Glomerular endothelial cell (primary cell): ENCODE measurements at places on chromosomes 16 and 17. TPM values are rescaled to one million over a fixed set of nuclear protein-coding genes. Genes with fewer than 3 reads are reported as not detected.

- no peak for DNase-seq
These were observed 70.0 kb upstream of the TNRC6C start for GRCh38 chr17:77888242-77889134.

- no peak for DNase-seq
These were observed 2.5 kb downstream of the SEZ6 start for GRCh38 chr17:29003289-29003688.

DNA sequence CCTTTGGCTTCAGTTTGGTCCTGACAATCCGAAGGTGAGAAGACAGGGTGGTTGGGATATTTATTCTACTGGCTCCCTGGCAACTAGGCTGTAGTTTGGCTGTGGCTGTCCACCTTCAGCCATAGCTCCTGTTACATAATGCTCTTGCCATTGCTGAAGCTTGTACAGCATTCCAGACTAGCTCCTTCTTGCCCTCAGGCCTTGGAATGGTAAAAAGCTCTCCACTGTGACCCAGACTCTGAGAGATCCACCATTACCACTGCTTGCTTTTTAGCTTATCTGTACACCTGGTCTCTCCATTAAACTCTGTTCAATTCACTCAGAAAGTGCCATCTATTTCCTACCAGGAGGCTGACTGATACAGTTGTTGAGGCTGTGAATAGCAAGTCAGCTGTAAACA is 231.8 kb upstream of the MON1B start:
- no peak for DNase-seq

Gene CREBBP
- 32.3 and 59.6 TPM in 2 replicates for total RNA-seq

DNA sequence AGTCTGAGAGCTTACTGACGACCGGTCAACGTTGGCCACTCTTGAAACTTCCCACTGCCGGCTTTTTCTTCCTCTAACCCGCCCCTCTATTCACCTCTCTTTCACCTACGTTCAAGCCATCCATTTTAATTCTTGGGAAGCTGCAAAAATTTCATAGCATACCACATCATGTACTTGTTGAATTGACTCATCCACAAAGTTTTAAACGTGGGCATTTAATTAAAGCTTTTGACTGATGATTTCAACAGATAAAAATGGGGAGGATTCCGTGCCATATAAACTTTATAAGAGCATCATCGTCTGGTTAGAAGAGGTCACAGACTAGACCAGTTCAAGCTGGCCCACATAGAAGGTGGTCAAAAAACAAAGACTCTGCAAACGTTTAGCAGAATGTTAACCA is 22.5 kb downstream of the VPS53 start:
- DNase-seq = no peak

- DNase-seq = no peak
These were observed 7.6 kb downstream of the PHB1 start for GRCh38 chr17:49407086-49407485.

DNA sequence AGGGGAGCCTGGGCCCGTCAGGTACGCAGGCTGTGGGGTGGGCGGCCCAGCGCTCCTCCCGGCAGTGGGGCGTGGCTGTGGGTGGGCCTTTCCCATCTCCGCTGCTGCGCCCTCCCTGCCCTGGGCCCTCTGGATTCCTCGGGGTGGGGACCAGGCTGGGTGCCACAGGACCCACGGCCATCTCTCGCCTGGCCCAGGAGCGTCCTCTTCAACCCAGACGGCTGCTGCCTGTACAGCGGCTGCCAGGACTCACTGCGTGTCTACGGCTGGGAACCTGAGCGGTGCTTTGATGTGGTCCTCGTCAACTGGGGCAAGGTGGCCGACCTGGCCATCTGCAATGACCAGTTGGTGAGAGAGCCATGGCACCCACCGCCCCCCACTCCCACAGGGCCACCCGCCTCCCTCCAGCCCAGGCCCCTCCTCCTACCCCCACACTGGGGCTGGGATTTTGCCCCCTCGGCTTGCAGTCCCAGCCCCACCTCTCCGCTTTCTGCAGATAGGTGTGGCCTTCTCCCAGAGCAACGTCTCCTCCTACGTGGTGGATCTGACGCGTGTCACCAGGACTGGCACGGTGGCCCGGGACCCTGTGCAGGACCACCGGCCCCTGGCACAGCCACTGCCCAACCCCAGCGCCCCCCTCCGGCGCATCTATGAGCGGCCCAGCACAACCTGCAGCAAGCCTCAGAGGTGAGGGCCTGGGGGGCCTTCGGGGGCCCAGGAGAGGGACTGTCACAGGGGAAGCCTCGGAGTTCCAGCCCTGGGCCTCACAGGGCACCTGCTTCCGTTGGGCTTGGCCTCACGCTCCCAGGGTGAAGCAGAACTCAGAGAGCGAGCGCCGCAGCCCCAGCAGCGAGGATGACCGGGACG is 17.2 kb downstream of the KATNB1 start:
- no peak for DNase-seq

DNA sequence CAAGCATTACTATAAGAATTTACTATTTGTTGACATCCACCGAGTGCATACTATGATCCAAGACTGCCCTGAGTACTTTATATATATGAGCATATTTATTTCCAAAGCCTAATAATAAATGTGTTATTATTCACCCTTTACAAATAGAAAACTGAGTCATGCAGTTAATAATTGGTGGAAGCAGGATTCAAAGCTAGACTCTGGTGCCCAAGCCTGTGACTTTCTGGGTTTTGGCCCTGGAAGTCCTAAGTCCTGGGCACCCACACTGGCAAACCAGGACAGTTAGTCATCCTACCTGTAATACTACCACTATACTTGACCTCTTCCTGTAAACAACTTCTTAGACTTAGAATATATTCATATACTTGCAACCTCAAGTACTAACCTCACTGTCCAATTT is 257.4 kb upstream of the IRX5 start:
- no peak for DNase-seq

Gene CACNG1
- not detected in 2 replicates for total RNA-seq

GRCh38 chr16:88415713-88416323 is 33.1 kb downstream of the ZNF469 start:
- no peak for DNase-seq

Gene KCNJ18
- not detected in 2 replicates for total RNA-seq

Gene KIFC3
- total RNA-seq = 52.2 and 76.7 TPM in 2 replicates

Gene TP53TG3
- total RNA-seq = not detected in 2 replicates

GRCh38 chr16:74667255-74667700 is 601 bp upstream of the RFWD3 start:
- no peak for DNase-seq

GRCh38 chr17:81528651-81529436 is 667 bp downstream of the FSCN2 start:
- DNase-seq = no peak

- DNase-seq = no peak
These were observed 286.7 kb downstream of the SEC14L1 start for GRCh38 chr17:77427391-77427991.
